ENCODE measurements at places on chromosomes 12 and 14.

DNA sequence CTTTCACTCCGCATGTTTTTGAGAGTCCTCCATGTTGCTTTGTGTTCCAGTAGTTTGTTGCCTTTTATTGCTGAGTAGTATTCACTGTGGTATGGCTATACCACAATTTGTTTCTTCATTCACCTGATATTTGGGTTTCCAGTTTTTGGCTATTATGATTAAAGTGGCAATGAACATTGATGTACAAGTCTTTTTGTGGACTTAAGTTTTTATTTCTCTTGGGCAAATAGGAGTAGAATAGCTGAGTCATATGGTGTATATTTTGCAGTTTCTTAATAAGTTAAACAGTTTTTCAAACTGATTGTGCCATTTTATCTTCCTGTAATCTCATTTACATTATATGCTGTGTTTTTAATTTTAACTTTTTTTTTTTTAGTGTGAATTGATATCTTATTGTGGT lies 16.2 kb downstream of the ADIPOR2 start:
- DNase-seq = no peak

DNA sequence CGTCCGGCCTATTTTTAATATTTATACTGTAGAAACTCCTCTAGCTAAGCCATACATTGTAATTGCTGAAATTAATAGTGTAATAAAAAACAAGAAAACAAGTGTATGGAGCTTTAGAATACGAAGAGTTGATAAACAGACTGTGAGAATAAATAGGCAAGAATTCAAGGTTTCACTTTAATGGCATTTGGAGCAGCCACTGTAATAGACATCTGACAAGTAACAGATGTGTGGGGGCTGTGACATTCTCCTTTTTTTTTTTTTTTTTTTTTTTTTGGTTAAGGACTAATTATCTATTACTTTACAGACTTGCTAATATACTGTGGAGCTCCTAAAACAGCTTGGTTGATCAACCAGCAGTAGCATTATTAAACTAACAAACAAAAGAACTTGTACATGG lies 42.1 kb upstream of the CFAP54 start:
- no peak for DNase-seq

GRCh38 chr12:15688202-15688736 lies 100.9 kb downstream of the EPS8 start:
- peak; percentile 21 for DNase-seq

DNA sequence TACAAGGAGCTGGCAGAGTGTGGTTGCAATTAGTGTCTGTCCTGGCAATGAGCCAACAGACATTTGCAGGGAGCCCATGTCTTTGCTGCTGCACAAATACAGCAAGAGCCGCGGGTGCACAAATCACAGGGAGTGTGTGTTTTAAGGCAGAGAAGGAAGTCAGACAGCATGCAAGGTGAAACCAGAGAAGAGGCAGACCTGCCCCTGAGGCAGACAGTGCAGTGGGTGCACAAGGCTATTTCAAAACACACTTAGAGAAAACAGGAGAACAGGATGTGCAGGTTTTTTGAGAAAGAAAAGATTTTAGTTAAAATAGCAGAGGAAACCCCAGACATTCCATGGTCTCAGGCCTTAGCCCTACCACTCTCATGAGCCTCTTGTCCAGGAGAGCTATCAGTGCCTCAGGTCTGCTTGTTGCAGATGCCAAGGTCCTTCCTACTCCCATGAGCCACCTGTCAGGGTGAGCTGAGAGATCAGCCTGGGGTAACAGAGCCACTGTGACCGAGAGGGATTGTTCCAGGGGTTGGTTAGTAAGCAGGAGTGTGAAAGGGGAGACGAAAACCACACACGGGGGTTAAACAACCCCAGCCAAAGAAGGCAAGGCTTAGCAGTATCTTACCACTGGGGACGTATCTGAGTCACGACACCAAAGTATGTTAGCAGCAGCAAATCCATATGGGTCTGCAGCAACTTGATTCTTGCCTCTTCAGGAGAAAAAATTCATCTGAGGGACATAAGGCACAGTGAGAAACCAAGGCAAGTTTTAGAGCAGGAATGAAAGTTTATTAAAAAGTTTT lies 78.1 kb downstream of the C14orf132 start:
- DNase-seq = peak; percentile 56

DNA sequence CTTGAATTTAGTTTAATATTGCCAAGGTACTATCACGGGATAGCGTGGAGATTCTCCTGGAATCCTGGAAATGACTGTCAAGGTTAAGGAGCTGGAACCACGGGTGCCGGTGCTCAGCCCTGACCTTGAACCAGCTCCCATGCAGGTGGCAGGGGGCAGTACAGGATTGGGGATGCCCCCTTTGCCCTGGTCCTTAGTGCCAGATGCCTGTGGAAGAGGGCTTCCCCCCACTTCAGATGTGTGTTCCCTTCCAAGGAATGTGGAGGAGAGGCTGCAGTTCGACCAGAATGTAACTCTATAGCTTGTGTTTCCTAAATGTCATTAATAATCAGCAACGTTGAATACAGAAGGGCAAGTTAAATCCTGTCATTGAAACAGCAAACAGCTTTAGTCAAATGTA lies 258.9 kb downstream of the VRK1 start:
- DNase-seq = no peak

- DNase-seq = no peak
Measured at GRCh38 chr14:31241450-31242114, 34.0 kb upstream of the HECTD1 start.

DNA sequence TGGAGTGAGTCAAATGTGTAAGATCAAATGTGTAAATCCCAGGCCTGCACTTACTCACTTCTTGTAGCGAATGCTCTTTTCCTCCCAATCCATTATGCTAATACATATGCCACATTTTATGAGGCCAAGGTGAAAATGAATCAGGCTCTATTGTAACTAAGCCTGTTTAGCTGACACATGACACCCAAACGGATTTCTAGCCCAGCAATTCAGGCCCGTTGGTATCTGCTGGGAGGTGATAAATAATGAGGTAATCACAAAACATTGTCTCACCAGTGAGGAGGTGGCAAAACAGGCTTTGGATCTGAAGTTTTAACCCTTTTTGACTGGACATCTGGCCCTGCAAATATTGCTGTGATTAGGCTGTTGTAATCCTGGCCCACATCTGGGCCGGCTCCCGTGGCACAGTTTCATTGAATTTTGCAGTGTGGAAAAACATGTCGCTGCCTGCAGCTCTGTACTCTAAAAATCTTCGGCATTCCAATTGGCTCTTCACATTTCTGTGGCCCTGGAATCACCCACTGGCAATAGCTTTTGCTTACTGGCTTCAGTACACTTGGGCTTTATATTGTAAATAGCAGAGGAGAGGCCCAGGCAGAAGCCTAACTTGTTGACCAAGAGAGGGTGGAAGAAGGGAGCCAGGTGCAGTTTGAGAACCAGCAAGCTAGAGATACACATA lies 106.1 kb downstream of the PAX9 start:
- DNase-seq = no peak

DNA sequence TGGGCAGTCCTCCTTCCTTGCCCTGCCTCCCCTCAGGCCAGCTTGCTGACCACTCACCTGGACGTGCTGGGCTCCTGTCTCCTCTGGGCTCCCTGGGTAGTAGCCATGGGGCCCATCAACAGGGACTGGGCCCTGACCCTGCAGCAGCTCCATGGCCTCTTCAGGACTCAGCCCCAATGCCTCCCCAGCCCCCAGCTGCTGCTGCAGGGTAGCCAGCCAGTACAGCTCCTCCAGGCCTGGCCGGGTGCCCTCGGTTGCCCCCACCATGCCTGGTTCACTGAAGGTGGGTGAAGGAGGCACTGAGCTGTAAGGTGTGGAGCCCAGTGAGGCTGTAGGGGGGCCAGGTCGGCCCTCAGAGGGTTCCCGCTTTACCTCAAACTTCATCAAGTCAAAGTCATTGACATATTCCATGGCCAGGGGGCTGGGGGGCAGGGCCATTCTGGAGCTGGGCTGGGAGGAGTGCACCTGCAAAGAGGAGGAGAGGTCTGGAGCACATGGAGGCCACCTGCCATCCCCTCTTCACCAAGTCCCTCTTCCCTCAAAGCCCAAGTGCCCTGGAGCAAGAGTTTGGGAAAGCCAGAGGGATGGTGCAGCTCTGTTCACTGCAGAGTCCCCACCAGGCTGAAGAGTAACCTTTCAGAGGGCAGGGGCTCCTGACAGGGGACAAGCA lies 11.2 kb downstream of the CPNE6 start:
- no peak for DNase-seq

GRCh38 chr12:80559766-80560165 lies 115.7 kb downstream of the PTPRQ start:
- no peak for DNase-seq

DNA sequence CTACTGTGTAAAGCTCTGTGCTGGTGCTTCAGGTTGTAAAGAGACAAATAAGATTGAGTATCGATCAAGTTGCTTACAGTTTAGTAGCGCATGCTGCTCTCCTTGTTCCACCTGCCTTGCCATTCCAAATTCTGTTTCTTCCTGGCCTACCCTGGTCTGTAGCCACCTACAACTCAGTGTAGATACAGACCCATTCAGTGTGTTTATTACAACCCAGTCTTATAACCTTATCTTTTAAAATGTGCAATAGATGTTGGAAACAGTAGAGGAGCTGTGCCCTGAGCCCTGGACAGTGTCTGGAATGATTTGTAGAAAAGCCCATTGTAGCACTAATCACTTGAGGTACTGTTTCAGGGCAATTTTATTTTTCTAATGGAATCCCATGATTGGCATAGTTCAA lies 68.5 kb downstream of the DIP2B start:
- DNase-seq = no peak

GRCh38 chr12:94286583-94287244 lies 138.3 kb downstream of the PLXNC1 start:
- DNase-seq = no peak

- no peak for DNase-seq
Measured at GRCh38 chr12:82919388-82920054, 232.8 kb downstream of the TMTC2 start.

GRCh38 chr14:63641473-63642228 lies at the start of gene WDR89:
WDR89 (minus strand) TSS chr14:63641871; CDS start chr14:63599942, 41,929 bp downstream.
- peak; percentile 99 for DNase-seq

DNA sequence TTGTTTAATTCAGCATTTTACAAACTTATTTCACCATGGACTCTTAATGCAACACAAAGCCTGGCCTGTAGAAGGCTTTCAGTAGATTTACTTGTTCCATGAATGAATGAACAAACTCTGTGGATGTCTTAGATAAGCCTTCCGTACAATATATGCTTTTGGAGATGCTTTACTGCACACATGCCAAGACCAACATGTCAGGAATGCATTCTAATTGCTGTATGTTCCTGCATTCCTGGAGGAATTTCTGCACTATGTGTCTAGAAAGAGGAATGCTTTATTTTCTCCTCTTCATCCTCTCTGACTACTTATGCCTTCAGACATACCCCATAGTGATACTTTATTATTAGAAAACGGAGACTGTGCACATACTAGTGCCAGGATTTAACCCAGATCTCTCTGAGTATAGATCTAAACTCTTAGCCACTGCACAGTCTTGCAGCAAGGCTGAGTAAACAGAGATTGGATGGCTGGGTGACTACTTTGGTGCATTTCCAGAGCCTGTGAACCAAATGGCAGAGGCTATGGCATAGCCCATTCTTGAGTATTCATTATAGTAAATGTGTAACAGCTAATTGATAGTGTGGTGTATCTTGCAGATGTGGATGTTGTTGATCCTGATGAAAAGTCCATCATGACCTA lies 108.2 kb downstream of the SYNE2 start:
- DNase-seq = no peak

DNA sequence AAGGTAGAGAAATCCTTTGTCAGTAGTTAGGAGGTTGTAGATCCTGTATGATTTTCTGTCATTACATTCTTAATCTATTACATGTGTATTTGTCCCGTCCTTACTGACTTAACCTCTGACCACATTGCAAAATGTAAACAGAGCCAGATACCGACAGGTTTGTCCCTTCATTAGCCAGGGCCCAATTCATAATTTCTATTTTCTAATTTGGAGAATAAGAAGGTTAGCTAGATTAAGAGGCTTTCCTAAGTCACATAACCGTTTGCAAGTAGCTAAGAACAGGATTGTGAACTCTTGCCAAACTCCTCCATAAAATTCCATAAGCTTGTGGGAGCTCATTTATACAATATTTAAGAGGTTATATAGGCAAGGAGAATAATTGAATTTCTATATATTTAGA lies 352.6 kb downstream of the RAD51B start:
- no peak for DNase-seq

DNA sequence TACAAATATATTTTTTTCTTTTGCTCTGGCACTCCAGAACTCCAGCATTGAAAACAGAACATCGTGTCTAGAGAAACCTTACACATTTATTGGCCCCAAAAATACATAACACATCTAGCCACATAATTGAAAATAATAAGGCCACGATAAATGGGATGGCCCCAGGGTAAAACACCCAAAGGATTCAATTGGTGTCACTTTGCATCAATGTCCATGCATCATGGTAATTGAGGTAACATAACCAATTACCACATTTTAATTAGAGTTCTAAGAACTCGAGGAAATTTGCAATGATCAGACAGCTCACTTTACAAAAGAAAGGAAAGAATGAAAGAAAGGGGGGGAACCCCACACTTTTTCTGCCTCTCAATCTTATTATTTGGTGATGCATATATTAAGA lies 151.8 kb upstream of the NPAS3 start:
- no peak for DNase-seq

- DNase-seq = no peak
Measured at GRCh38 chr14:104039214-104039613, 46.3 kb upstream of the ASPG start.

- no peak for DNase-seq
Measured at GRCh38 chr12:102533483-102534215, 53.3 kb upstream of the IGF1 start.

GRCh38 chr12:116201359-116201758 lies 76.1 kb downstream of the MED13L start:
- no peak for DNase-seq

DNA sequence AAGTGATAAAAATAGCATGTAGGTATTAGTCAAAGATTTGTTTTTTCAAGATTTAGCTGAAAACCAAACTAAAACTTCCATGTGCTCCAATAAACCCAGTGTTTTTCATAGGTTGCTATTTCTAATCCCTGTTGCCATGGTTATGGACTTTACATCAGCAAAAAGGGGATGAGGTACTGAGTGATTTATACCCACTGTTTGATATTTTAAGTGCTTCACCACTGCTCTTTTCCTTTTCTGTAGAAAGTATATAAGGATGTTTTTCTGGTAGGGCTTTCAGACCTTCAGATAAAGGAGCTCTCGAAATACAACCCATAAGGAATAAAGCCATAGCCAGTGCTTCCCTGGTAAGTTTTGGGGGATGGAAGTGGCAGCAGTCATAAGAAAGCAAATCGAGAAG lies at the start of gene OTOGL:
Gene OTOGL, plus strand, starts transcription at position 279 of the 400 bp plus-strand sequence. CDS start 109,895 bp downstream, outside the sequence.
- DNase-seq = no peak
